ENCODE measurements at places on chromosomes 12 and 14.
A peak's percentile ranks its signal among the peaks of the same experiment; 100 is the strongest.

DNA sequence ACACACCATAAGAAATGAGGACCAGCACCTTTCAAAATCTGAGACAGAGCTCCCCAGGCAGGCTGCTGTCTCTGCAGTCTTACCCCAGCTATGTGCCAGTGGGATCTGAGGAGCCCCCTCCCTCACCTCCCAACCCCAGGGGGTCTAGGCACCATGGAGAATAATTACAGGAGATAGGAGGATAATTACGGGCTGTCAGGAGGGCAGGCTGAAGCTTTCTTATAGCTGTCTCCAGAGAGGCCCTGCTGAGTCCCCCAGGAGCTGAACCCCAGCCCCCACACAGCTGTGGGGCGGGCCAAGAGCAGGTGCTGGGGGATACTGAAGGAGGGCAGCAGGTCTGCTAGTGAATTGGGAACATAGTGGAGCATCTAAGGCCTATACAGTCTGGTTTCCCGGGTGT, 6.8 kb downstream of the CPNE6 start:
- no peak for DNase-seq

GRCh38 chr12:80154261-80154660, 54.9 kb downstream of the OTOGL start:
- no peak for DNase-seq

GRCh38 chr12:16955083-16955657, 349.2 kb upstream of the LMO3 start:
- no peak for DNase-seq

- DNase-seq = no peak
Observed at GRCh38 chr12:63152321-63152700, 1.3 kb upstream of the AVPR1A start.

DNA sequence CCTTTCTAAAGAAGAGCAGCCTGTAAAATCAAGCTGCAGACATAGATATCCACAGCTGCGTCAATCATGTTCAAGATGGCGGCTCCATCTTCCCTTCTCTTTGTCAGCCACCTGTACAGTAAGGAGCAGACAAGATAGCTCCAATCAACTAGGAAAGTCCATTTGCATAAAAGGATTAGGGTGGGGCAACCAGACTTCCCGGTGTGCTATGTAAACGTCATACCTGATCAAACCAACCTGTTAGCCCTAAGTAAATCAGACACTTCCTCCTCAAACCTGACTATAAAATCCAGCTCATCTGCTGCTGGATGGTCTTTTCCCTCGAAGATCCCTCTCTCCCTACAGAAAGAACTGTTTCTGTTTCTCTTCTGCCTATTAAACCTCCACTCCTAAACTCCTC, 60.1 kb downstream of the BCAT1 start:
- DNase-seq = no peak

GRCh38 chr14:102139286-102140026, at the start of gene WDR20:
Gene WDR20, plus strand, starts transcription at chr14:102139897. Its CDS starts 27 bp downstream, at chr14:102139924.
- peak; percentile 94 for DNase-seq

DNA sequence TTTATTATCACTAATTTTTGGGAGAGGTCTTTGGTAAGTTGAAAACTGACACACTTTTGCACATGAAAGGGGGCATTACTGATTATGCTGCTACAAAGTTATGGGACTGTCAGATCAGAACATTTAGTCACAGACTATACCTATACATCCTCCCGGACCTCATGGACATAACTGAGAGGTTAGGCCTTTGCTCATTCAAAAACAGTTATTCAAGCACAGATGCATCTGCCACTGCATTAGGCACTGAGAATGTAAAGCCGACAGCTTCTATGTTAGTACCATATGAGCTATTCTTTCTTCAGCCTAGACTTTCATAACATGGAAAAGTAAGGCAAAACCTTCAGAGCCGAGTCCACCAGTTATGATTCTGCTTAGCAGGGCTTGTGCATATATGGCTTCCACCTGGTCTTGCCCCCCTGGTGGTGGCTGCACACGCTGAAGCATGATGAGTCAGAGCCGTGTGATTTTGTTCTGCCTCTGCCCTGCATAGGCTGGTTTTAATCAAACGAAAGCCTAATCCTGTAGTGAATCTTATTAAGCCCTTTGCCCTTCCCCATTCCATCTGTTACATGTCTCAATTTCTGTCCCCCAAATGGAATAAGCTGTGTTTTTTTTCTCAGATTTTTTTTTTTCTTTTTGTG, 21.8 kb upstream of the RNU6-8 start:
- no peak for DNase-seq

GRCh38 chr14:63705561-63706070, 22.2 kb downstream of the SGPP1 start:
- DNase-seq = no peak

GRCh38 chr12:109109746-109110350, 6.5 kb upstream of the ACACB start:
- no peak for DNase-seq

DNA sequence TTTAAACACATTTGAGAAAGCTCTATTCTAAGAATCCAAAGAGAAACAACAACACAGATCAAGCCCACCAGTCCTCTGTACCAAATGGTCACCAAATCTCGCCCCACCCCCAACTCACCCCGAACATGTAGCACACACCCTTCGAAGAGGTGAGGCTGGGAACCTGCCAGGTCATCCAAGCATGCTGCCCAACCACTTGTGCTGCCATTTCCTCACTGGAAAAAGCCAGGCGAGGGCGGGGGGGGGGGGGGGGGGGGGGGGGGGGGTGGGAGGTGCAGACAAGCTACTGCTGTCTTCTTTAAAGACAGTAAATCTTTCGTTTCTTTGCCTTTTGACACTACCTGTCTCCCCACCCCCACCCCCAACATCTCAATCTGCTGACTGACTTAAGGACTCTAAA, 59.9 kb downstream of the SETD3 start:
- no peak for DNase-seq

GRCh38 chr12:87303396-87304012, 725.7 kb downstream of the C12orf50 start:
- no peak for DNase-seq

DNA sequence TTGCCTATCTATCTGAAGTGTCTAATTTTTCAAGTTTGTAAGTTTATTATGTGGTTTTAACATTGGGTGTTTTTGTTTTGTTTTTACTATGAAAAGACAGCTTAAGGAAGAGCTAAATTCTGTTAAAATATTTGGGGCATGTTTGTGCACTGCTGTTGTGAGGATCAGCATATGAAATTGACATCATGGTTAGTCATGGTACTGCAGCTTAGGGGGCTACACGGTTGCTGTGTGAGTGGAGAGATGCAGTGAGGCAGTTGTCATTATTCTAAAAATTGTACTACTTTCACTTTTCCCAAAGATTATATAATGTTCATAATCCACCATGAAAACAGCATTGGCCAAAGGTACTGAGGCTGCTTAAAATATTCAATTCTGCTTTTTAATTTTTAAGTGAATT, 49.0 kb downstream of the ZC3H14 start:
- DNase-seq = no peak

- no peak for DNase-seq
Observed at GRCh38 chr12:8069582-8069981, 3.4 kb upstream of the C3AR1 start.

DNA sequence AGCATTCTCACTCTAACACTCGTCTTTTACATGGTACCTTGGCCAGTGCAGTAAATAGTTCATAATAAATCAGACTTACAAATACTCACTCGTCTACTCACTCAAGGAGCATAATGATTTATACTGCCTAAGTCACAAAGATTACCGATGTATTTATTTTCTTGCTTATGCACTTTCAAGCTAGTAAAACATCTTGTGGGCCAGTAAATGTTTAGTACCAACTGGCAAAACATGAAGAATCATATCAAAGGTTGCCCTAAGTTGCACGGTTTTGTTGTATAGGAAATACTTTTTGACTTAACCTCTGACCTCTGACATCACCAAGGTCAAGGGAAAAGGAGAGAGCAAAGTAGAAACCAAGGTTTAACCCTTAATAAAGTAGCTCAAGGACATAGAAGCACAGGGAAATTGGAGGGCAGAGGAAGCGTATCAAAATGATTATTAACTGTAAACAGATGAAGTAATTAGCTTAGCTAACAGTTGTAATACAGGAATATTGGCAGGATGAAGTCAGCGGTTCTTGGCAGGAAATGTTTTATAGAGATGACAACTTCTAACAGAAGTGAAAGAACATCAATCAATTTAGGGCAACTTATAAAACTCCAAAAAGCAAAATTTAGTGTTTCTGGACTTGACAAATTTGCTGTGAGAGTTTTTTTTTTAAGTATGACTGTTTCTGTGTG, 131.9 kb downstream of the HMGA2 start:
- no peak for DNase-seq

GRCh38 chr12:51242120-51242519, 3.5 kb downstream of the DAZAP2 start:
- DNase-seq = no peak

DNA sequence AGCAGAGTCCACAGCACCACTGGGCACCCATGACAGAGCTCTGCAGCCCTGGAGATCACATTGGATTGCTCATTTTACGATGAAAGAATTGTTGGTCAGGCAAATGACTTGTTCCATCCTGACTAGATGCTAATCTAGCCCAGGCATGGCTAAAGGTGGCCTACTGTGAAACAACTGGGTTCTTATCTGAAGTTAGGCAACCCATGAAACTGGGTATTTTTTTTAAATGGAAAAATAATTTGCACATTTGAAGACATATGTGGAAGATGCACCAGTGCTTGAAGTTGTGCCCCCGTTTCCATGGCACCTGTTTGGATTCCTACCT, 8.3 kb downstream of the PYGL start:
- DNase-seq = no peak

DNA sequence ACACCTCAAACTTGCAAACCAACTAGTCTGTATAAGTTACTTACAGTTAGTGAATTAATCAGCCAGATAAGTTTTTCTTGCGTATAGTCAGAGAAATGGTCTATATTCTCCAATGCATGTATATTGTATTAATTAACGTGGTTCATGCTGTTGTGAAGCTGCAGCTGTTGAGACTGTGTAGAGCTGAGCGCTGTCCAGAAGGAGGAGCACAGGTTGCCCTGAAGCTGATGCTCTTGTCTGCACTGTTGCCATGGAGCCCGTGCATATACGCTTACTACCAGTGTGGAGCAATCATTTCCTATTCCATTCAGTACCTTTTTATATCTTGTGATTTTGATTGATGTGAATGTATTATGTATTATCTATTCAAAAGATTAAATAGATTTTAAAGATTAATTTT, 74.3 kb upstream of the ARID2 start:
- DNase-seq = no peak

DNA sequence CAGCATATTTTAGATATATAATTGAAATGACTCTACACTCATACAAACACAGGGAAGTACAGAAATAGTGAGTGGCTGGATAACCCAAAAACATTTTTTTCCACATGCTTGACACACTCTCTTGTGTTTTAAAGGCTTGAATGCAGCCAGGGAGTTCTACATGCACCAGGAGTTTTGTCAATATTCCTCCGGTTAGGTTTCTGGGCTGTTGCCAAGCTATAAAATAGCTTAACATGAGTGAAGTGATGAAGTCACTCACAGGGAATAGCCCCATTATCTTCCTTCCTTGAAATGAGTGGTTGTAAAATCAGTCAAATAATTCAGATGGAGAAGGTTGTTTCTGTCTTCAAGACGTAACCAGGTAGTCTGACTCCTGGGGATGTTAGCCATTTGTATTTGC, 582.7 kb downstream of the SLC6A15 start:
- DNase-seq = no peak

GRCh38 chr14:22980672-22981089, 1.7 kb downstream of the AJUBA start:
- DNase-seq = no peak

DNA sequence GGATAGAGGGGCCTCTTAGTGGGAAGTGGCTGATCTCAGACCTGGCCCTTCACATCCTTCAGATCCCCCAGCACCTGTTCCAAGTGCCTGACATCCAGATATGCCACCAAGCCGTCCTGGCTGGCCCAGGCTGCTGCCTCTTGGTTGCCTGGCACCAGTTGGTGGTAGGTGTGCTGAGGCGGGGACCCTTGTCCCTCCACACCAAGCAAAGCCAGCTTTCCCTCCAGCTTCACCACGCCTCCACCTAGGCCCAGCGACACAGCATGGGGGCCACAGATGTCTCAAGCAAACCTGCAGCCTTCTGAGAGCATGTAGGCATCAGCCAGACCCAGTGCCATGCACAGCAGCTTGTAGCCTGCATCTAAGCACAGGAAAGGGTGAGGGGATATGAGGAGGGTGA, 3.5 kb upstream of the CD63 start:
- no peak for DNase-seq

GRCh38 chr14:101282418-101282817, 278.9 kb upstream of the DIO3 start:
- no peak for DNase-seq

DNA sequence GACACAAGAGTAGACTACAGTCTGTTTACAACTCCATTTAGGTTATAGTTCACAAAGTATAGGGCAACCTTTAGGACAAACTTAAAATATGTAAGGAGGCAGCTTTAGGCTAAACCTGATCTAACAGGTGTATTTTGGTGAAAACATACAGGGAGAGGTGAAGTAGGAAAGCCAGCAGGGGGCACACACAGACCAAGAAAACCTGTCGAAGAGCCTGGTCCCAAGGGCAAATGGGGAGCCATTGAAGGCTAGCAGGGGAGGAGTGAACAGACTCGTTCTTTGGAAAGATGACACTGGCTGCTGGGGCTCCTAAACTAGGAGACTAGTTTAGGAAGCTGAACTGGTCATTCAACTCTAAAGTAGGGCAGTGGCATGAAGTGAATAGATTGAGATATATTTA, 138.8 kb upstream of the WSCD2 start:
- DNase-seq = peak; percentile 27

DNA sequence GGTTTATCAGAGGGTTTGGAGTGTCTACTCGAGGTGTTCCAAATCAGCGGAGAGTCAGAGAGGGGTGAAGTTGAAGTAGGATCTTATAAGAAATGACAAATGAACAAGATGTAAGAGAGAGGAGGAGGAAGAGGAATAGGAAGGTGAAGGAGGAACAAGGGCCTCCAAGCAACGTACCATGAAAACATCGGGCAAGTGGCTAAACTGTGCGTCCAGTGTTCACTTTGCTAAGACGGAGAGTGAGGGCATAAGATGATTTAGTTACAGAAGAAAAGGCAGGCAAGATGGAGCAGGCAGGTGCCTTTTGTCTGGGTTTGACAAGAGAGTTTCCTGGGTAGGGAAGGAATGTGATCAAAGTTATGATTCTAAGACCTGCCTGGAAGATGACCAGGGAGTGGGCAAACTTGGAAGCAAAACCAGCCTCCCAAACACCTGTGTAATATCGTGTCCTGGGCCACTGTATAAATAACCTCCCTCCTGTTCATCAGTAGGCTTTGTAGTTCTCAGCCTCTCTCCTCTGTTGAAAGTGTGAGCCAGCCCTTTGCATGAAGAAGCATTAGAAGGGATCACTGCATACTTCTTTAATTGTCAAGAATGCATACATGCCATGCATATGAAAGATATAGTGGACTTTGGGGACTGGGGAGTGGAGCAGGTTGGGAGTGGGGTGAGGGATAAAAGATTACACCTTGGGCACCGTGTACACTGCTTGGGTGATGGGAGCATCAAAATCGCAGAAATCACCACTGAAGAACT, 111.4 kb downstream of the ZFP36L1 start:
- DNase-seq = no peak

- peak; percentile 13 for DNase-seq
Observed at GRCh38 chr12:104680070-104680469, 223.3 kb downstream of the CHST11 start.

All from HCT116 (cell line).